ENCODE measurements at places on chromosomes 2 and 18. TPM values are rescaled to one million over a fixed set of nuclear protein-coding genes. Genes with fewer than 3 reads are reported as not detected.

Gene COLEC12
- total RNA-seq: 0.55 TPM

DNA sequence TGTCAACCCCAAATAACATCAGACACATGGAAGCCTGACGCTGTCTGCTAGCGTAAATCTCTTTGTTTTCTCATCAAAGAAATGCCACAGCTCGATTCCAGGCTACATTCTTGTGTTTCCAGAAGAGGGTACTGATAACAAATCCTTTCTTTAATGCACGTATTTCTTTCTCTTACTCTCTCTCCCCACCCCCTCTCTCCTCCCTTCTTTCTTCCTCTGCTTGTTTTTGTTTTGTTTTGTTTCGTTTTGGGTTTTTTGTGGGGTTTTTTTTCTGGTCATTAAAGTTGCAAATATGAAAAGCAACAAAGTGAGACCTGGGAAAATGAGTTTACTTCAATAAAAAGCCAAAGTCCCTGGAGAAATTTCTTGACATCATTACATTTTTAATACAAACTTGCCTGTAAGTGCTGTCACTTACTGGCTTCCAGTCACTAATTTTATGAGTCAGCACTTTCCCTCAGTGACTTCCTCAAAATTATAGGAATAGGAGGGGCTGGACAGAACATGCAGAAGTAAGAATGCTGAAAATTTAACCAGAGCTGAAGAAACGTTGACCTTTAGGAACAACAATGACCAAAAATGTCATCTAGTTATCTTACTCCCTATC lies 106.7 kb upstream of the NABP1 start:
- no peak for DNase-seq
- no peaks in the 10 kb centered on the region for H3K27me3 ChIP-seq
- H3K27ac ChIP-seq: no peak overlapping the region
- H3K36me3 ChIP-seq: no peaks in the 10 kb centered on the region
- no peak overlapping the region for H3K4me3 ChIP-seq
- H3K4me1 ChIP-seq: peaks cover 9% of the 10 kb centered on the region

DNA sequence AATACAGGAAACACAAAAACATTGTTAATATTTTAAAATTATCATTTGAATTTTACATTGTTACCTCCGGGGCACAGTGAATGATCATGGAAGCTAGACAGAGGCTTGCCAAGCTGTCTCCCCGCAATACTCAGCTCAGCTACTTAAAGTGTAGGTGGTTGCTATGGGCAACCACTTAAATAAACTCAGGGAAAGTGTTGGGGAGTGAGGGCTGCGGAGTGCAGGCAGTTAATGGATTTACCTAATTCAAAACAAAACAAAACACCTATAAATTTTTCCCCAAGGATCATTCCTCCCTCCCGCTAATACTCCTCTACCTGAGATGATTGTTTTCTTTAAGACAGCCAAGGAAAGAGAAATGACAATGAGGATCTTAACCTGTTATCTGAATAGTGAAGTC lies 349.5 kb downstream of the TGIF1 start:
- no peak overlapping the region for H3K4me3 ChIP-seq
- peaks cover 3% of the 10 kb centered on the region for H3K36me3 ChIP-seq
- H3K27ac ChIP-seq: no peak overlapping the region
- DNase-seq: no peak
- H3K27me3 ChIP-seq: no peaks in the 10 kb centered on the region

GRCh38 chr2:109555346-109555900 lies 58.3 kb downstream of the SEPTIN10 start:
- H3K27ac ChIP-seq: peak overlapping the region; percentile 57
- H3K4me1 ChIP-seq: peaks cover 15% of the 10 kb centered on the region
- H3K27me3 ChIP-seq: no peaks in the 10 kb centered on the region
- H3K4me3 ChIP-seq: no peak overlapping the region
- no peak for DNase-seq
- H3K36me3 ChIP-seq: peaks cover 36% of the 10 kb centered on the region

DNA sequence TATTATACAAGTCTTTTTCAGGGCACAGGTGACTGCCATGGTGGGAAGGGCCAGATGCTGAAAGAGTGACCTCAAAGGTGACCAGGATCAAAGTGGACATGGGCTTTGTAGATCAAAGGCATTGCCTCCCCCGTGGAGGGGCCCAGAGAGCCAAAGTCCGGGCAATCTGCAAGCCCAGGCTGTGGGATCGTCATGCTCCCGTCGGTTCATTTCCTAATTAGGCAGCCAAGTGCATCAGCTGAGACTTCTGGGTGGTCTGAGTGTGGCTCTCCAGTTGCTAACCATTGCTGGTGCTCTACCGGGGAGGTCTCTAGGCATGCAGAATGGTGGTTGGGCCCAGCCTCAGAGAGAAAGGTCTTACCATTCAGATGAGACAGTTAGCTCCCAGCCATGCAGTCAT lies 61.6 kb downstream of the TRIB2 start:
- H3K4me3 ChIP-seq: no peak overlapping the region
- peaks cover 2% of the 10 kb centered on the region for H3K27me3 ChIP-seq
- DNase-seq: no peak

DNA sequence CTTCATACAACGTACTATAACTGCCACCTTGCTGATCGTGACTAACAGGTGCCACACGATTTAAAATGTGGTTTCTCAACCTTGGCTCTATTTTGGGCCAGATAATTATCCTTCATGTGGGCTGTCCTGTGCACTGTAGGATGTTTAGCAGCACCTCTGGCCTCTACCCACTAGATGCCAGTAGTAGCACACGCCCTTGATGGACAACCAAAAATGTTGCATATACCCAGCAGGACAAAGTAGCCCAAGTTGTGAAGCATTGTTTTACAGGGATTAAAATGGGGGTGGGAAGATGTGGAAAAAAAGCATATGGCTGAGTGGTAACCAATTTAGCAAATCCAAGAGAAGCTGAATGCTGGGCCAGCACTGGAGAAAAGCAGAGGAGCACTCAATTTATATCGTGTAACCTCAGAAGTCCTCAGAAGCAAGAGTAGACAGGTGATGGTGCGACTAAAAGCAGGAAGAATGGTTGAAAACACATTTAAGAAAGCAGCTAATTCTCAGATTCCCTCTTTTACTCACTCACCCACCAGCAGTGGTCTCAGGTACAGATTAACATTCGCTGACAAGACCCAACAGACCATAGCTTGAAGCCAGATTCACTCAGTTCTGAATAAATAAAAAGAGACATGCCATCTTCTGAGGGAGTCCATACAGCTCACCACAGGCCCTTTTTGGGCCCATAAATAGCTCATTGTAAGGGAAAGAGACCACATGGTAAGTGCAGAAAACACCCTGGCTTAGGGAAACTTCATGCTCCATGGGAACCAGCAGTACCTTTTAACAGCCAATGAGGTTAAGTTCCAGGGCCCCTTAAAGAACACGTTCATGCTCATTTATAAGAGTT lies 50.6 kb downstream of the RAPH1 start:
- no peak overlapping the region for H3K4me3 ChIP-seq
- H3K36me3 ChIP-seq: peaks cover 4% of the 10 kb centered on the region

Data from progenitor cell of endocrine pancreas (in vitro differentiated cells).